CD8-positive, alpha-beta T cell (primary cell): ENCODE measurements at places on chromosomes 11 and 22. TPM values are rescaled to one million over a fixed set of nuclear protein-coding genes. Genes with fewer than 3 reads are reported as not detected.

Gene OSBP2
- 1.1 TPM for total RNA-seq

Gene ALDH3B1
- not detected for total RNA-seq

Gene EML3
- total RNA-seq, result 167 TPM

Gene NNMT
- total RNA-seq, result not detected

Gene PATE4
- not detected for total RNA-seq

Gene APOBEC3F
- 8.3 TPM for total RNA-seq

Gene OR5AL1
- total RNA-seq, result not detected

Gene TREH
- not detected for total RNA-seq

Gene IL17REL
- total RNA-seq, result not detected

Gene CSF2RB
- 0.17 TPM for total RNA-seq

Gene CCDC85B
- 27.4 TPM for total RNA-seq

Gene FGF3
- not detected for total RNA-seq

Gene DNAJC24
- 7.3 TPM for total RNA-seq

Gene TRIM51
- total RNA-seq, result not detected

Gene MIF
- 191 TPM for total RNA-seq

Gene WNT7B
- not detected for total RNA-seq

Gene ALDH3B2
- not detected for total RNA-seq

Gene TP53I11
- total RNA-seq, result 6.8 TPM

Gene PTPN5
- not detected for total RNA-seq

Gene KCNJ4
- total RNA-seq, result not detected

Gene MS4A6E
- not detected for total RNA-seq

Gene NLRP6
- 26.2 TPM for total RNA-seq

Gene HORMAD2
- not detected for total RNA-seq

Gene SPCS2
- total RNA-seq, result 42.3 TPM

Gene PLAAT2
- total RNA-seq, result not detected

Gene GLYATL1B
- total RNA-seq, result not detected

Gene C2CD3
- 27.1 TPM for total RNA-seq

Gene TMEM191B
- 1.2 TPM for total RNA-seq

Gene ANO5
- not detected for total RNA-seq

Gene HEPHL1
- not detected for total RNA-seq

Gene PANX2
- total RNA-seq, result 0.16 TPM

Gene TRIM49
- total RNA-seq, result not detected

Gene MED15
- total RNA-seq, result 316 TPM

Gene UPK2
- total RNA-seq, result not detected

Gene ZW10
- 2.8 TPM for total RNA-seq

Gene OR2AT4
- not detected for total RNA-seq

Gene SLC22A6
- total RNA-seq, result not detected

Gene SPDYC
- not detected for total RNA-seq

Gene IGF2
- not detected for total RNA-seq

Gene FREY1
- total RNA-seq, result 5.1 TPM

Gene SCGB1A1
- not detected for total RNA-seq

Gene OR5T1
- total RNA-seq, result not detected

Gene NCAM1
- total RNA-seq, result 0.47 TPM

Gene LDHAL6A
- not detected for total RNA-seq

Gene UCP3
- 2.2 TPM for total RNA-seq

Gene FGF4
- not detected for total RNA-seq

Gene KCNJ1
- not detected for total RNA-seq

Gene ATG16L2
- total RNA-seq, result 52.8 TPM

Gene MMP13
- total RNA-seq, result not detected

Gene ANKK1
- 0.43 TPM for total RNA-seq

Gene OR56A3
- not detected for total RNA-seq

Gene C11orf97
- not detected for total RNA-seq

Gene SLC22A25
- total RNA-seq, result not detected

Gene TMEM151A
- 0.31 TPM for total RNA-seq

Gene PLA2G3
- not detected for total RNA-seq

Gene MEI1
- total RNA-seq, result 63.1 TPM

Gene OR10A6
- total RNA-seq, result not detected

Gene CARNS1
- total RNA-seq, result 12.1 TPM
